ENCODE measurements at places on chromosomes 5 and 9. TPM values are rescaled to one million over a fixed set of nuclear protein-coding genes. Genes with fewer than 3 reads are reported as not detected.

GRCh38 chr9:94912700-94913249 lies 186.3 kb downstream of the AOPEP start:
- H3K36me3 ChIP-seq, result no peaks in the 10 kb centered on the region
- peaks cover 22% of the 10 kb centered on the region for H3K4me1 ChIP-seq
- no peak overlapping the region for H3K27ac ChIP-seq
- H3K4me3 ChIP-seq, result no peak overlapping the region
- no peaks in the 10 kb centered on the region for H3K27me3 ChIP-seq

The IFNA21 gene
- total RNA-seq, result not detected

- no peak overlapping the region for H3K27ac ChIP-seq
- H3K4me3 ChIP-seq, result no peak overlapping the region
- H3K27me3 ChIP-seq, result no peaks in the 10 kb centered on the region
- DNase-seq, result no peak
- H3K4me1 ChIP-seq, result peaks cover 6% of the 10 kb centered on the region
- no peaks in the 10 kb centered on the region for H3K36me3 ChIP-seq
Measured at GRCh38 chr5:134453016-134453415, 41.3 kb upstream of the CDKN2AIPNL start.

The ZFP37 gene
- total RNA-seq, result 0.68 TPM

GRCh38 chr5:109611505-109611904 lies 78.2 kb upstream of the MAN2A1 start:
- no peaks in the 10 kb centered on the region for H3K27me3 ChIP-seq
- no peaks in the 10 kb centered on the region for H3K4me1 ChIP-seq
- H3K27ac ChIP-seq, result no peak overlapping the region
- H3K4me3 ChIP-seq, result no peak overlapping the region
- H3K36me3 ChIP-seq, result no peaks in the 10 kb centered on the region

GRCh38 chr9:2153630-2154217 lies 138.6 kb downstream of the SMARCA2 start:
- no peaks in the 10 kb centered on the region for H3K36me3 ChIP-seq
- no peak overlapping the region for H3K4me3 ChIP-seq
- no peaks in the 10 kb centered on the region for H3K27me3 ChIP-seq
- no peak for DNase-seq

DNA sequence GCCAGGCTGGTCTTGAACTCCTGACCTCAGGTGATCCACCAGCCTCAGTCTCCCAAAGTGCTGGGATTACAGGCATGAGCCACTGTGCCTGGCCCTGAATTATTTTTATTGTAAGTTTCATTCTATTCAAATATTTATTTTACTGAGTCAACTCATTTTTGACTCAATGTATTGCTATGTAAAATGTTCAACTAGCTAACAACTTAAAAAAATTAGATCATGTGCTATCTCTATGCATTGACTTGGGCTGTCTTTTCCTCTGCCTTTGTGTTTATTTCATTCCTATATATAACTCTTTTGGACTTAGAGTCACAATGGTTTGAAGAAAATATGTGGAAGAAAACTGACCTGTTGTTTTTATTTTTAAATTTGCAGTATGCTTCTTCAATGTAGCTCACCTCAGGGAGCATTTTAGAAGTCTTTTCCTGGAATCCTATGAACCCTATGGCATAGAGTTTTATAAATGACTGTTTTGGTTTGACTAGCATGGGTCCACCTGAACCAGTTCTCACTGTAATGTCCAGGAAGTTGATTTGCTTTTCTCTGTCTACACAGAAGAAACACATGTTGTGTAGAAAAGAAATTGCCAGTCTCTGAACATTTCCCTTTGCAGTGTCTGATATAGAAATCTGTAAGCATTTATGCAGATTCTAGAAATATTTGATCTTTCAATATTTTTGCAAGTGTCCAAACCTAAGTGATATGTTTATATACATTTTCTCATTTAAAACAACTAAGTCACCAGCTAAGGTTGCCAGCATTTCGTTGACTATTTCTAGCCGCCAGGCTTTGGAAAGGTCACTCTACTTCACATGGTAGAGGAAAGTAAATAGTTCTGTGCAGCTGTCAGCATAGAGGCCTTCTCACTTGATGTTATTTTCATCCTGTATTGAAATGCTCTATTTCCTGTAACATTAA lies 138.8 kb downstream of the PCSK1 start:
- H3K36me3 ChIP-seq, result no peaks in the 10 kb centered on the region
- no peak overlapping the region for H3K27ac ChIP-seq
- H3K4me1 ChIP-seq, result no peaks in the 10 kb centered on the region
- no peaks in the 10 kb centered on the region for H3K27me3 ChIP-seq

The DCTN4 gene
- total RNA-seq, result 43.6 TPM

GRCh38 chr5:178237431-178238312 lies 5.1 kb upstream of the PHYKPL start:
- H3K27ac ChIP-seq, result peak overlapping the region; percentile 37
- H3K36me3 ChIP-seq, result no peaks in the 10 kb centered on the region
- no peaks in the 10 kb centered on the region for H3K27me3 ChIP-seq
- DNase-seq, result peak; percentile 74
- H3K4me3 ChIP-seq, result no peak overlapping the region

GRCh38 chr5:14054111-14054854 lies 88.9 kb upstream of the TRIO start:
- H3K4me1 ChIP-seq, result no peaks in the 10 kb centered on the region
- H3K4me3 ChIP-seq, result no peak overlapping the region
- H3K36me3 ChIP-seq, result no peaks in the 10 kb centered on the region
- DNase-seq, result no peak
- H3K27ac ChIP-seq, result no peak overlapping the region

DNA sequence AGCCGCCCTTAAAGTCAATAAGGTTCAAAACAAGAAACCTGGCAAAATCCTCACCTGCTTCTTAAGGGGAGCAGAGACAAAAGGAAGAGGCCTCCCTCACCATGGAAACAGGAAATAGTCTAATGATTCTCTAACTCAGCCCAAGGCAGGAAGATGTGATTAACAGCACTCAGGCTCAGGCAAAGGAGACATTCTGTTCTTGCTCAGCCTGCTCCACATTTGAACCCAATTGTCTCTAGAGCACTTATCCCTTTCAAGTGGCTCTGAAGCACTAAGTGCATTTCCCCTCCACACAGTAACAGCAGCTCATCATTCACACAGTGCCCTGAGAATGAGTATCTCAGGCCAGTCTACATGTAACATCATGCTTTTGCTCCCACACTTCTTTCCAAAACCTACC lies 72.3 kb downstream of the NIPSNAP3B start:
- H3K4me1 ChIP-seq, result no peaks in the 10 kb centered on the region
- no peak overlapping the region for H3K4me3 ChIP-seq
- peaks cover 75% of the 10 kb centered on the region for H3K36me3 ChIP-seq
- H3K27me3 ChIP-seq, result no peaks in the 10 kb centered on the region
- no peak overlapping the region for H3K27ac ChIP-seq

The NDST1 gene
- 94.3 TPM for total RNA-seq

- H3K4me3 ChIP-seq, result no peak overlapping the region
- no peaks in the 10 kb centered on the region for H3K36me3 ChIP-seq
- DNase-seq, result no peak
- no peak overlapping the region for H3K27ac ChIP-seq
- H3K4me1 ChIP-seq, result no peaks in the 10 kb centered on the region
Measured at GRCh38 chr9:16883586-16883985, 13.1 kb upstream of the BNC2 start.

- H3K36me3 ChIP-seq, result no peaks in the 10 kb centered on the region
- no peak for DNase-seq
- H3K4me3 ChIP-seq, result no peak overlapping the region
Measured at GRCh38 chr9:120152295-120152694, 427.7 kb downstream of the CDK5RAP2 start.

DNA sequence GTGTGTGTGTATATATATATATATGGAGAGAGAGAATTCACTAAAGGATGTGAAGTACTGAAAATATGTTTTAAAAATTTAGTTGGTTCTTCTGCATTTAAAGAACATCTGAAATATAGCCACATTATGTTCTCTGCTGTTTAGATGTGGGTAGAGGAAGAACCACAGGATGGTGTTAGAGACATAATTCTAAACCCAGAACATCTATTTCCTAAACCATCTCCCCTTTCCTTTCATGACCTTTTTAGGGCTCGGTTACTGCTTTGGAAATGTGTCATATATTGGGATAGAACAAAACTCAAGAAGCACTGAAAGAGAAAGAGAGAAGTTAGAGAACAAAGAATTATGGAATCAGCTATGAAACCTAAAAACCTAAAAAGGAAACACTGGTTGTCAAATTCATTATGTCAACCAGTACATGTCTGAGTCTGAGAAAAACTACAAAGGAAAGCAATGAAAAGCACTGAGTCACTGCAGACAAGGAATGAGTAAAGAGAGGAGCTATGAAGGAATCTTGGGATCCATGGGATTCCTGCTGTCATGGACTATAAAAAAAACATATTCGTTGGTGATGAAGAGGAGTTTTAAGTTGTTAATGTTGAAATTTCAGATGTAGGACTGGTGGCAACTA lies 28.4 kb downstream of the SLC12A2 start:
- DNase-seq, result no peak
- H3K36me3 ChIP-seq, result no peaks in the 10 kb centered on the region
- no peak overlapping the region for H3K4me3 ChIP-seq
- no peak overlapping the region for H3K27ac ChIP-seq
- no peaks in the 10 kb centered on the region for H3K27me3 ChIP-seq

DNA sequence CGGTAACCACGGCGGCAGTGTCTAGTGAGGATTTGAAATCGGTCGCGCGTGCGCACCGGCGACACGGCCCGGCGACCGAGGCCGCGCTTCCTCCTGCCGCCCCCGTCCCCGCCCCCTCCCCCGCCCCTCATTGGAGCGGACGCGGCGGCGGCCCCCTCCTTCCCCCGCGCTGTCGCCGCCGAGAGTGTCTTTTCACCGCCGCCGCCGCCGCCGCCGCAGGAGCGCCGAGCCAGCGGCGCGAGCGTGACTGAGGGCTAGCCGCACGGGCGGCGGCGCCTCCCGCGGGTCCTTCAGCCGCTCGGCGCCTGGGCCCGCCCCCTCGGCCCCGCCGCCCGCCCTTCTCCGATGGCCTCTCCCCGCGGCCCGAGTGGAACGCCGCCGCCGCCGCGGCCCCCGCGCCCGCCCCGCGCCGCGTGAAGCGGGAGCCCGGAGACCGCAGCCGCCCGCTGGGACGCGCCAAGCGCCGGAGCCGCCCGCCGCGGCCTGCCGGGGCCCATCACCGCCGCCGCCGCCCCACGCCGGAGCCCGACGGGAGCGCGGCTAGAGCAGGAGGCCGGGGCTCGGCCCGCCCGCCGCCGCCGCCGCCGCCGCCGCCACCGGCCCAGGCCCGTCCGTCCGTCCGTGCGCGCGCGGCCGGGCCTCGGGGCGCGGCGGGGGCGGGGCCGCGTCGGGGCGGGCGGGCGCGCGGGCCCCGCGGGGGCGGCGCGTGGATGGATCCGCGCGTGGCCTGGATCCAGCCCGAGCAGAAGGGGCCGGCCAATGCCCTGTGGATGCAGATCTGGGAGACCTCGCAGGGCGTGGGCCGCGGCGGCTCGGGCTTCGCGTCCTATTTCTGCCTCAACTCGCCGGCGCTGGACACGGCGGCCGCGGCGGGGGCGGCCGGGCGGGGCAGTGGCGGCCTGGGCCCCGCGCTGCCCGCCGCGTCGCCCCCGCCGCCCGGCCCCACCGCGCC lies at the start of gene TENT4A:
TENT4A (plus strand) TSS at position 159 of the 952 bp plus-strand sequence; CDS start at position 711, 552 bp downstream.
- H3K36me3 ChIP-seq, result no peaks in the 10 kb centered on the region
- peak; percentile 46 for DNase-seq
- H3K4me3 ChIP-seq, result peak within 1 kb of the TSS; percentile 82
- no peaks in the 10 kb centered on the region for H3K27me3 ChIP-seq

The ABLIM3 gene
- 6.5 TPM for total RNA-seq

The SLCO6A1 gene
- not detected for total RNA-seq

GRCh38 chr5:62281411-62281810 lies 24.6 kb upstream of the KIF2A start:
- no peak overlapping the region for H3K4me3 ChIP-seq
- no peaks in the 10 kb centered on the region for H3K27me3 ChIP-seq
- DNase-seq, result no peak

The ALDH1A1 gene
- total RNA-seq, result 230 TPM

DNA sequence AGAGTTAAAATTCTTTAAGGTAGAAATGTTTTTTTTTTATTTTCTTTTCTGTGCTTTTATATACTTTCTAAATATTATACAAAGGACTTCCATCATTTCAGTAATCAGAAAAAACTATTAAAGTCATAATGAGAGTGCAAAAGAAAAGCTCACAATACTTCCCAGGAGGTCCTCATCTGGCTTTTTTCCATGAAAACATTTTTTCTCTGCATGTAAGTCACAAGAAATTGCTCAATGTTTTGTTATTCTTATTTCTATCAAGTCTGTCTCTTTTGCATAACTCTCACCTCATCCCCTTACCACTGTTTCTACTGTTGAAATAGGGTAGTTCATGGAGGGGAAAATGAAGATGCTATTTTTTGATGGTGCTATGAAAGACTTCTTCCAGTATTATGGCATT lies 375.0 kb downstream of the TMEM232 start:
- no peaks in the 10 kb centered on the region for H3K4me1 ChIP-seq
- H3K27ac ChIP-seq, result no peak overlapping the region
- H3K36me3 ChIP-seq, result no peaks in the 10 kb centered on the region
- DNase-seq, result no peak
- H3K4me3 ChIP-seq, result no peak overlapping the region

GRCh38 chr9:93256878-93257807 lies 73.2 kb downstream of the WNK2 start:
- no peak overlapping the region for H3K27ac ChIP-seq
- no peaks in the 10 kb centered on the region for H3K27me3 ChIP-seq
- peak; percentile 6 for DNase-seq
- H3K4me1 ChIP-seq, result no peaks in the 10 kb centered on the region
- H3K36me3 ChIP-seq, result no peaks in the 10 kb centered on the region

DNA sequence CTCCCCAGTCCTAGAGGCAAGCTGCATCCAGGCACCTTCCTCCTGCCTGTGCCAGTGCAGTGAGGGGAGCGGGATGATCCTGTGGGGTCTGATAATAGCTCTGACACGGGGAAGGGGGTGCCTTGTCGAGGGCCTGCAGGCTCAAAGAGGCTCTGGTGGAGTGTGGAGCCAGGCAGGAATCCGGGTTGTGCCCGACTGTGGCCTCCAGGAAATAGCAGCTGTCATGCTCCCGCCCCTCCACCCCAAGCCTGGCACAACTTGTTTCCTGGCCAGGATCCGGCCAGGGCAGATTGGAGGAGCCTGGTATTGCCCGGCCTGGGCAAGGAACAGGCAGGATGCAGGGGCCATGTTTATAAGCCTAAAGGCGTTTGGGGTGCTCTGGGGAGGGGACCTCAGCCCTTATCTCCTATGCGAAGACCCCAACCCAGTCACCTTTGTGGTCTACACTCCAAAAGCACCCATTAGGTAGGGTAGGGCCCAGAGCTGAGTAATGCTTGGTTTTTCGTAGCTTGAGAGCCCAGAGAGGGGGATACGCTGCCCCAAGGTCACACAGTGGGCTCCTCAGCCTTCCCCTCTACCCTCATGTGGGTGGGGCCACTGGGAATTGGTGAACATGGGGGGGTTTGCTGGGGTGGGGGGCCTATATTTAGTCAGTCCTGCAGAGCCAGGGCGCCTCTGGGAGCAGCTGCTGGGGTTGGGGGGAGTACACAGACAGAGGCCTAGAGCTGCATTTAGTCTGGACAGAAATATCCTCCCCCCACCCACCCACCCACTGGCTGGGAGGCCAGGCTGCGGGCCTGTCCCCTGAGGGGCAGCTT lies 12.2 kb downstream of the CXXC5 start:
- no peaks in the 10 kb centered on the region for H3K36me3 ChIP-seq
- H3K27me3 ChIP-seq, result no peaks in the 10 kb centered on the region
- peak; percentile 82 for DNase-seq
- peaks cover 67% of the 10 kb centered on the region for H3K4me1 ChIP-seq
- peak overlapping the region; percentile 84 for H3K27ac ChIP-seq
- peak overlapping the region; percentile 8 for H3K4me3 ChIP-seq

GRCh38 chr9:115637661-115638060 lies 515.9 kb upstream of the PAPPA start:
- no peak overlapping the region for H3K4me3 ChIP-seq
- H3K27me3 ChIP-seq, result no peaks in the 10 kb centered on the region
- DNase-seq, result no peak
- H3K36me3 ChIP-seq, result no peaks in the 10 kb centered on the region

All from transverse colon (tissue), 4 donors.